ENCODE measurements at places on chromosomes 4 and X.
A peak's percentile ranks its signal among the peaks of the same experiment; 100 is the strongest.

DNA sequence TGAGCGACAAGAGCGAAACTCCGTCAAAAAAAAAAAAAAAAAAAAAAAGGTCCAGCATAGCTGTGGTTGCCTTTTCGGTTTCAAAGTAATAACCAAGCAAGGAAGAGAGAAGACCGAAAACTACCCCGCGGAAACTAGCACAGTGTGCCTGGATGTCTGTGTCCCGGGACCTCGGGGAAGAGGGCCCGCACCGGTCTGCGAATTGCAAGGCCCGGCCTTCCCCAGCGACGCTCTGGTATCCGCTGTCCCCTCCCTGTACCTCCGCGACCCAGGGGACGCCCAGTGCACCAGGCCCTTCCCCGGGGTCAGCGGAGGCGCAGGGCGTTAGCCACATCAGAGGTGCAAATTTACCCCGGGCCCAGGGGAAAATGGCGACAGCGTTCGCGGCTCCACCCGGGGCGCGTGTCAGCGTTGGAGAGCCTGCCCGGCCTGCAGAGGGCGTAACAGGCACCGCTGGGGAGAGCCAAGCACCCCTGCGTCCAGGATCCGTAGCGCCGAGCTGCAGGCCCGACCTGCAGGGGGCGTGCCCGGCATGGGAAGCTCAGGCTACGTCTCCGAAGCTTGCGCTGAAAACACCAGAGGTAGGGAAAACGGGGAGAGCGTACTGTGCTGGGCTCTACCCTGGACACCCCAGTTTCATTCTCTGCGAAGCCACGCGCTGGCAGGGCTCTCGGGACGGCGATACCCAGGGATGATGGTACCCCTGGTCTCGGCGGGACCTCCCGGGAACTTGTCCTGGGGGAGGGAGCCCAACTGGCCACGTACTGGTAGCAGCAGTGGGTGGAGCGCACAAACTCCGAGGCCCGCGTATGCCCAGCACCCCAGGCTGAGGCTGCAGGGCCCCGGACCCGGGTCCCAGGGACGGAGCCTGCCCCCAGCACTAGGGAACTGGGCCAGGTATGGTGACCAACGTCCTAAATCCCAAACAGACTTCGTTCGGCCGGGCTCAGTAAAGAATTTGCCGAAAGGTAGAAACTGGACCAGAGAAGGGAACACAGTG is 16.2 kb downstream of the NKX6-1 start:
- no peak for DNase-seq

- DNase-seq, result no peak
Observed at GRCh38 chrX:42149281-42149680, 225.9 kb upstream of the CASK start.

DNA sequence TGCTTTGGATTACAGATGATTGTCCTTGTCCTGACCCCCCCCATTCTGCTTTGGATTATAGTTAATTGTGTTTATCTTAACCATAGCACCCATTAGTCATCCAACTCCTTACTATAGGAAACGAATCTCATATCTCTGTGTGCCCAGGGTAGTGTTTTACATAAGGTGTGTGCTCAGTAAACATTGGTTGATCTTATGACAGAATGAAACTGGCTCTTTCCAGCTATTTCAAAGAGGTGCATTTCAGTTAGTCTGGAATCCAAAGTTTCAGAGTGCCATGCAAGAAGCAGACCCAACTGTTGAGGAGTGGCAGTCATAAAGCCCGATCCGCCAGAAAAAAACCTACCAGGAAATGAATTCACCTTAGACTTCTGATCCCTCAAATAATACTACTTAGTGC is 14.7 kb downstream of the TRIM2 start:
- no peak for DNase-seq

GRCh38 chrX:12400218-12400617 is 261.9 kb downstream of the FRMPD4 start:
- DNase-seq, result no peak

- no peak for DNase-seq
Observed at GRCh38 chr4:113502476-113502875, 259.1 kb downstream of the CAMK2D start.

DNA sequence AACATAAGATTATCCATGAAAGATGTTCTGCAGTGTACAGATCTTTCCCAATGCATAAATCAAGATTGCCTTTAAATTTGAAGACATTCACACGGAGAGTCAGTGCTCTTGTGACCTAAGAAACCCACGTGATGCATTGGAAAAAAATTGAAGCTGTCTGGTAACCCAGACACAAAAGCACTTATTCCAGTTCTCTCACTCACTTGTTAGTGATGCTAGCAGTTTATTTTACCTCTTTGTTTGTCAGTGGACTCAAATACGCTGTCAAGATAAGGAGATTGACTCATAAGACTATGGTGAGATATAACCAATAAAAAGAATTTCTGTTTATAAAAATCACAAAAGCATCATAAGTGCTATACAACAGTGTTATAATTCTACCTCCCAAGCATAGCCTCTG is 245.8 kb upstream of the SMIM31 start:
- no peak for DNase-seq

DNA sequence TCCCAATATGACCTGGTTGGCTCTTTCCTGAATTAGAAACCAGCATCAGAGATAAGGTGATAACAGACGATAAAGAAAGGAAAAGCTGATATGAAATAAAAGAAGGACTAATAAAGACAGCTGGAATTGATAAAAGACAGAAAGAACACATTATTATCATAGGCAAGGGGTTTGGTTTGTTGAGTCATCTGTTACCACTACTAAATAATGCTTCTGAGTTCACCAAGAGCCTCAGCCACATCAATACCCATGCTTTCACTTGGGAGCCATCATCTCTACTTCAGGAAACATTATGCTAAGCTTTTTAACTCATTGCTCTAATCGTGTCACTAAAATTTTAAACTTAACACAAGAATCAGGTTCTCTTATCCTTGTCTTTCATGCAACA is 27.6 kb downstream of the ANXA5 start:
- DNase-seq, result no peak

DNA sequence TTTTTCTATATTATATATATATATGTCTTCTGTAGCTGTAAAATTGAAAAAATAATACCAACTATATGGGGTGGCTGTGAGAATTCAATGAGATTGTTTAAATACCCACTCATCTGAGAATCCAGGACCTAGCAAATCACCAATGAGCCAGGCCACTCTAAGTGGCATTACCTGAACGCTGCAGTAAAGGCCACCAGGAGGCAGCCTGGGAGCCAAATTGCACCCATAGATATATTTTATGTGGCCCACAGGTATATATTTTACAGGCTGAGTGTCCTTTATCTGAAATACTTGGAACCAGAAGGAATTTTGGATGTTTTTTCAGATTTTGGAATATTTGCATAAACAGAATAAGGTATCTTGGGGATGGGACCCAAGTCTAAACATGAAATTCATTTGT is 58.2 kb upstream of the C4orf50 start:
- DNase-seq, result no peak

DNA sequence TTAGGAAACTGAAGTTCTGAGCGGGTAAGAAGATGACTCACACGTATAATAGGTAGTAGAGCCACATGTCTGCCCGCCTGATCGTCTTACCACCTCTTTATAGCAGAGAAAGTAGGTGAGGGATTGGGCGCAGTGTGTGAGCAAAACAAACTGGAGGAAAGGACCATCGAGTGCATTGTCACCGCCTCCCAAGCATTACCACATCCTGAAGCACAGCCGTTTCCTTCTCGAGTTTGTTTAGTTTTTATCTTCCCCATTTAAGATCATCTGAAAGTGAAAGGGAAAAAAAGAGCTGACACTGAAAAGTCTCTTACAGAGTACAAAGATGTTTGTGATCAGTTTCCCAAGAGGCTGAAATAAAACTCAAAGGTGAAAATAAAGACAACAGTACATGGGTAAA is 14.8 kb downstream of the PDK3 start:
- DNase-seq, result peak; percentile 52

DNA sequence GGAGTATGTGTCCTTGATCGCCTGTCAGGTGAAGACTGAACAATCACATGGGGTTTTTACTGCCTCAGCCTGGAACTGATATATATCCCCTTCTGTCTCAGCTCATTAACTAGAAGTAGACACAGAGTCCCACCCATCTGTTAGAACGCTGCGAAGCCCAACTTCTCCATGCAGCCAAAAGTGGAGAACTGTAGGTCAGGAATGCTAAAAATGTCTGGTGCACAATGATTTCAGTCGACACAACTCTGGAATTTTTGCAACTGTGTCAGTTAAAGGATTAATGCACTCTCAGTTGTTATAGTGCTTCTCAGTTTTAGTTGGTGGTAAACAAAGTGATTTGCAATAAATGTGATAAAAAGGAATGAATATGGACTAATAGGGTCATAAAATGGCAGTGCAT is 287.2 kb downstream of the INPP4B start:
- DNase-seq, result no peak

GRCh38 chr4:158811216-158811540 is 42.4 kb downstream of the FNIP2 start:
- DNase-seq, result no peak

- DNase-seq, result no peak
Observed at GRCh38 chr4:8585186-8585585, 5.0 kb downstream of the GPR78 start.

DNA sequence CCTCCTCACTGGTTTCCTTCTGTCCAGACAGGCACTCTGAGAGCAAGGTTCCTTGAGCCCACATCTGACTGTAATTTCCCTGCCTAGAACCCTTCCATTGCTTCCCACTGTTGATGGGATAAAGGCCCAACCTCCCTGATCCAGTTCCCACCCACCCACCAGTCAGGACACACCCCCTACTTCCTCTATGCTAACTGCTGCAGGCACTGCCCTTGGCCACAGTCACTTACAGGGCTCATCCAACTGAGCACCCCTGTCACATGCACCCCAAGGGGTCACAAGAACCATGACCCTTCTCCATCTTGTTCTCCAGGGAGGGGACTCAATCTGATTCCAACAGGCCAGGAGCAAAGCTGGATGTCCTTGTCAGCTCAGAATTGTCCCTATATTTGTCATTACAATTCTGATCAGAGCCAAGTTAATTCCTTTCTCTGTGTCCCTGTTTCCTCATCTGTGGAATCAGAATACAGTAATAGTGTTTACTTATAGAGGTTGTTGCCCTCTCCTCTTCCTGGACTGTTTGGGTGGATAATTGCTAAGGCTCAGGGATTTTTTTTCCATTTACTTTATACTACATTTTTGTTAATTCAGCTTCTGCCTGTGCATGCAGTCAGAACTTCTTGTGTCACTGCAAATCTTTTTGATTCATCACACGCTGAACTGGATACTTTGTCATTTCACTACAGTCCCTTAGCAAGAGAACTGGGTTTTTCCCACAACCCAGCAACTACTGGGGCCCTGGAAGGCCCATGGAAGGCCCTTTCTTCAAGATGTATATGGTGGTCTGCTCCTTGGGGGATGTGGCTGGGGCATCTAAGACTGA is 105.6 kb upstream of the MAMLD1 start:
- no peak for DNase-seq
